Foreskin keratinocyte (primary cell): ENCODE measurements at places on chromosomes 6 and 20. TPM values are rescaled to one million over a fixed set of nuclear protein-coding genes. Genes with fewer than 3 reads are reported as not detected.

The ANGPT4 gene
- total RNA-seq = not detected in 2 replicates

- DNase-seq = no peak
Observed at GRCh38 chr6:113825781-113826180, 31.4 kb upstream of the MARCKS start.

DNA sequence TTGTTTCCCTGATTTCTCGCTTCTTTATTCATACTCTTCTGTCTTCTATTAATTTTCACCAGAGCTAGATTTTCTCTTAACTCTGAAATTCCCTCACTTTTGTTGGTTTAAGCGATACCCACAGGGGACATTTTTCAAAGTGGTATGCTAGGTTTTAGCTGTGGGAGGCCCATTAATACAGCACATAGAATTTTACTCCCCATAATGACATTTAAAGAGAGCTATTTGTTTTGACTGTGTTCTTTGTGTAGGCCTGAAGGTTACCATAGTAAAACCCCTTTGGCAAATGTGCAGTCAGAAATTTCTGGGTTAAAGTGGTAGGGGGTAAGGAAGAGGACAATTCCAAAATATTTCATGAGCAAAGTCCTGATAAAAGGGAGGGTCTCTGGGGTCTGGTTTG is 721.1 kb upstream of the CITED2 start:
- DNase-seq = no peak

- no peak for DNase-seq
Observed at GRCh38 chr6:151376440-151376839, 14.9 kb downstream of the ZBTB2 start.

The TMEM170B gene
- total RNA-seq = 0.03 and 0.07 TPM in 2 replicates

The CST2 gene
- not detected in 2 replicates for total RNA-seq

The HFE gene
- 13.2 and 13.6 TPM in 2 replicates for total RNA-seq

GRCh38 chr6:111032484-111033140 is 50.8 kb downstream of the RPF2 start:
- no peak for DNase-seq

The FLRT3 gene
- total RNA-seq = 53.6 and 61.2 TPM in 2 replicates

DNA sequence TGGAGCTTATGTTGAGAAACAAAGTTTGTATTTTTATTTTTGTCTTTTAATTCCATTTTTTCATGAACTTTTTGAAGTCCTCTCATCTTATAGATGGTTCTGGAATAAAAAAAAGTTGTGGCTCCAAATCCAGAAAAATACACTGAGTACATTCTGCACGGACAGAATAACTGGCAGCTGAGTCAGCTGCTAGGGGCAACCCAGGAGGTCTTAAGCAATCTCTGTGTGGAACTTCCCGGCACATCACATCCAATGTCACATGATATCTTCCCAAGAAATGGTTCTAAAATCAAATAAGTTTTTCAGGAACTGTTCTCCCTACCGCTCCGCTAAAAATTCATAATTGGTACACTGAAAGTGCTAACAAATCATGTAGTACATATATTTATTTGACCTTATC is 29.8 kb downstream of the SLC13A3 start:
- DNase-seq = no peak

The CFB gene
- total RNA-seq = 0.34 and 0.92 TPM in 2 replicates

GRCh38 chr20:62953839-62954703 is 1.6 kb downstream of the SLC17A9 start:
- DNase-seq = no peak

- no peak for DNase-seq
Observed at GRCh38 chr6:130423044-130423443, 57.2 kb downstream of the TMEM200A start.

The MAFB gene
- 0.18 and 0.34 TPM in 2 replicates for total RNA-seq

- DNase-seq = no peak
Observed at GRCh38 chr6:30954631-30955366, 14.0 kb downstream of the MUCL3 start.

GRCh38 chr6:100614933-100615332 is 150.2 kb upstream of the SIM1 start:
- no peak for DNase-seq

DNA sequence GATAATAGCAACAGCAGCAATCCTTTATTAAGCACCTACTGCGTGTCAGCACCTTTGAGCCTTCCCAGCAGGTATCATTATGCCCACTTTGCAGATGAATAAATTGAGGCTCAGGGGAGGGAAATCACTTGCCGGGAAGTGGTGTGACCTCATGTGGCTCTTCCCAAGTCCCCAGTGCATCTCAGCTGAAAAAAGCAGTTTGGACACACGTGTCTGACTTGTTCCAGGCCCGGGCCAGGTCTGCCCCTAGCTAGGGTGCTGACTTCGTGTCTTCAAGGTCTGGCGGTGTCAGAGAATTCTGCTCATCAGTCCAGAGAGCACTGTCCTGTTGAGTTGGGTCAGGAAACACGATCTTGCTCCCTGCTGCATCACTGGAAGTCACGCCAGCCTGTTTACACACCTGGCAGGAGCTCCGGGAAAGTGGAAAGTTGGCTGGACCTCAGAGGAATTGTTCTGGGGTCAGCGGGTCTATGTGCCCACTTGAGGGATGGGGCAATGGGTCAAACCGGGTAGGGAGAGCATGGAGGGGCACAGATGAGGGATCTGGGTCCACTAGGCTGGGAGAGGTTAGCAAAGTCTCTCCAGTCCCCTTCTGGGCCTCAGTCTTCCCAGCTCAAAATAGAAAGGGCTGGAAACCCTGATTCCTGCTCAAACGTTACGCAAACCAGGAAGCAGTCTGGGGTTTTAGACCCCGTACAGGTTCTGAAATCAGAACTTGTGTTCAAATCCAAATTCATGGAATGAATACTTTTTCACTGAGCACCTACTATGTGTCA is 10.5 kb downstream of the SLC13A3 start:
- DNase-seq = no peak

The KCNQ2 gene
- total RNA-seq = not detected in 2 replicates

The MRPL2 gene
- 51.7 and 58.4 TPM in 2 replicates for total RNA-seq

The GSTA3 gene
- total RNA-seq = not detected in 2 replicates

- DNase-seq = peak; percentile 14
Observed at GRCh38 chr6:105677671-105678475, 275.0 kb upstream of the PREP start.

The MOXD1 gene
- total RNA-seq = 1.6 and 4.0 TPM in 2 replicates

DNA sequence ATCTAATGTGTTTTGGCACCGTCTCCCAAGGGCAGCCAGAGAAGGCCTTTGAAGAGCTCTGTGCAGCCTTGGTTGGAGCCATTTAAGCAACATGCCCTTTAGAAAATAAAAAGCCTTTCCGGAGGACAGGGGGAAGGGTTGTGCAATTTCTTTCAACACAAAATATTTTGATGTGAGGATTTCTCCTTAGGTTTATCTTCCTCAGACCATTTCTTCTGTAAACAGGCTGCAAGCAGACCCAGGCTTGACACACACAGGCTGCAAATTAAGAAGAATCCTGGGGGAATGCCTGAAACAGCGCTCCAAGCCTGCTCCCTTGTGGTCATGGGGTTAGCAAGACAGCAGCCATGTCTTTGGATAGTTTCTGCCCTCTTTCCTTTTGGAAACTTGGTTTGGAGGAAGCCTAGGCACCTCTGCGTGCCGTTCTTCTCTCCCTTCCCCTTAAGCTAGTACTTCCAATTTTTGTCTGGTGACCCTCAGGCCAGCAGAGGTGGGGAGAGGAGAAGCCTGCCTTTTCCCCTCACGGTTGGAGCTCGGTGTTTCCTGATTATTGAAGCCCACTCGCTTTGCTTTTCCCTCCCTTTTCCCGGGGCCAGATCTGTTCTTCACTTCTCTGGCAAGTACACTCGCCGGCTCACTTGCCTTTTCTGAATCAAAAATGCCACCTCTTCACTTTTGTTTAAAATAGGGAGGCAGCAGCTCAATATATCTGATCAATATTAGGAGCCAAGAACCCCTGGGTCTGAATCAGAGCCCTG is 39.6 kb upstream of the NOX3 start:
- DNase-seq = no peak

The POM121L2 gene
- total RNA-seq = not detected in 2 replicates

DNA sequence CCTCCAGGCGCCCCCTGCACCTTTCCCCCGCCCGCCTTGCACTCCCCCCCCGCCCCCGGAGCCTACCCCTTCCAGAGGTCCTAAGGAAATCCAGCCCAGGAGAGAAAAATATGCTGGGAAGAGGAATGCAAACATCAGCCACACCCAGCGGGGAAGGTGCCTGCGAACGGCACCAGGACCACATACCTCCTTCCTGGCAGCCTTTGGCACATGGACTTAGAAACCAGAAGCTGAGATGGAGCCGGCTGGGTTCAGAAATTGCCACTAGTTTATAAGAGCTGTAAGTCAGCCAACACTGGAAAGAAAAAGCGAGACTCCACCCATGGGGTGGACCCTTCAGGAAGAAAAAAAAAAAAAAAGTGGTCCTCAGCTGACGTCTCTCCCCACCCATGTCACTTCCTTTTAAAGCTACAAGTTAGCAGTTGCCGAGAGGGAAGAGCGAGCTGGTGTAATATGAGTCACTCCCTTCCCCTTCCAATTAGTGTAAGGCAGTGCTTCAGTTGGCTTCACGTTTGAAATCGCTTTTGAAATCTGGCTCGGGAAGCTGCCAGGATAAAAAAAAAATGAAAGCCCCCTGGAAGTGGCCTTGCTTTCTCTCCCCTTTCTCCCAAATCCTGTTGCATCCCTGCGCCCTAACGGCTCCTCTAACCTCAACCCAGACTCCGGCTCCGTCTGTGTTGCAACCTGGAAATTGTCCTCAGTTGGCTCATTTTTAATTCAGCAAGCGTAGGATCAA is at the start of gene AGPAT4:
TSS of gene AGPAT4 (minus strand) at position 310 of the 736 bp plus-strand sequence. CDS start 41,848 bp downstream, outside the sequence.
- peak; percentile 95 for DNase-seq

The POPDC3 gene
- total RNA-seq = 3.6 and 12.3 TPM in 2 replicates

The PPP1R16B gene
- not detected in 2 replicates for total RNA-seq

DNA sequence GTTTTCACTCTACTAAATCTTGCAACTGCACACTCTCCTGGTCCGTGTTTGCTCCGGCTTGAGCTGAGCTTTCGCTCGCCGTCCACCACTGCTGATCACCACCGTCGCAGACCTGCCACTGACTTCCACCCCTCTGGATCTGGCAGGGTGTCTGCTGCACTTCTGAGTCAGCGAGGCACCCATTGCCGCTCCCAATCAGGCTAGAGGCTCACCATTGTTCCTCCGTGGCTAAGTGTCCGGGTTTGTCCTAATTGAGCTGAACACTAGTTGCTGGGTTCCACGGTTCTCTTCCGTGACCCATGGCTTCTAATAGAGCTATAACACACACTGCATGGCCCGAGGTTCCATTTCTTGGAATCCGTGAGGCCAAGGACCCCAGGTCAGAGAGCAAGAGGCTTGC is 98.6 kb upstream of the GPR6 start:
- no peak for DNase-seq

- DNase-seq = no peak
Observed at GRCh38 chr6:139143111-139143510, 8.2 kb downstream of the HECA start.

GRCh38 chr6:13285705-13286104 is 42.6 kb downstream of the TBC1D7 start:
- no peak for DNase-seq

GRCh38 chr6:150996968-150997367 is 131.5 kb downstream of the MTHFD1L start:
- DNase-seq = no peak

The PLEKHG1 gene
- 2.5 and 4.1 TPM in 2 replicates for total RNA-seq

GRCh38 chr6:129638055-129638684 is 71.8 kb downstream of the ARHGAP18 start:
- DNase-seq = no peak

The ID4 gene
- total RNA-seq = not detected in 2 replicates

The VSTM2L gene
- total RNA-seq = 0.14 and 0.25 TPM in 2 replicates

The MUCL3 gene
- total RNA-seq = not detected in 2 replicates

DNA sequence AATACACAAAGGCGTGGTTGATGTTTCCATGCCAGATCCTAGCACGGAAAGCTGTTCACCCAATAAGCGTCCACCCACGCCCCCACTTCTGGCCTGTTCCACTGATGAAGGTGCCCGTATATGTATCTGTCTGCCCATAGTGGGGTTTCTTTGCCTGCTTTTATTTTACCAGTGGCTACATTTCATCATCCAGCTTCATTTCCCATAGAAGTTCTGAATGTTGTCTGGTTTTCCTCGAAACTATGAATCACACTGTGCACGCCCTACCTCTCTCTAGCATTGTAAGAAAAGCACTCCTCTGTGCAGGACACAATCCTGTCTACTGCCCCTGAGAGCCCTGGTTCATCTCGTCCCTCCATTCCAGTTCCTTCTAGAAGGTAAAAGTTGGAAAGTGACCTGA is 8.8 kb upstream of the CD93 start:
- peak; percentile 90 for DNase-seq

GRCh38 chr20:11101243-11101642 is 427.4 kb upstream of the JAG1 start:
- DNase-seq = peak; percentile 35

GRCh38 chr6:168394606-168395005 is 46.4 kb upstream of the SMOC2 start:
- DNase-seq = no peak

GRCh38 chr20:47561180-47561579 is 59.5 kb downstream of the NCOA3 start:
- DNase-seq = no peak

DNA sequence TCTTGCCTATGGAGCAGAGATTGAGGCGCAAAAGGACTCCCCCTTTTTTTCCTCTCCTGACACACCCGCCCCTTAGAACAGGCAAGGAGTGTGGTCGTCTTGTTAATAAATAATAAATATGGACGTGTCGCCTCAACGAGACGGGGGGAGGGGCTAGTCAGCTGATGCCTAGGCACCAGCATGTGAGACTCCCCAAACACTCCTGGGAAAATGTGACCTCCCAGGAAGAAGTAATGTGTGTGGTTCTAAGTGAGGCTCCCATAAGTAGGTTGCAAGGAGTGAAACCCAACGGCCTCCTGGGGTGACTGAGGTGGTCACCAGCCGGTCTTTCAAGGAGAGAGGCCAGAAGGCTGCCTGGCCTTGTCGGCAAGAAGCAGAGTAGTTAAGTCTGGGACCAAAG is 1.1 kb upstream of the FAXC start:
- DNase-seq = no peak

GRCh38 chr6:69792292-69792691 is 4.5 kb downstream of the LMBRD1 start:
- DNase-seq = no peak

GRCh38 chr20:50578061-50578777 is 68.0 kb downstream of the PTPN1 start:
- DNase-seq = no peak

GRCh38 chr6:111776236-111777221 is 96.7 kb downstream of the FYN start:
- no peak for DNase-seq

GRCh38 chr6:152815230-152815872 is 64.8 kb downstream of the VIP start:
- no peak for DNase-seq

The BTN1A1 gene
- total RNA-seq = not detected in 2 replicates

- DNase-seq = no peak
Observed at GRCh38 chr20:38126146-38126921, 38.7 kb downstream of the TGM2 start.

The ADGRG6 gene
- total RNA-seq = 45.7 TPM in 2 replicates

DNA sequence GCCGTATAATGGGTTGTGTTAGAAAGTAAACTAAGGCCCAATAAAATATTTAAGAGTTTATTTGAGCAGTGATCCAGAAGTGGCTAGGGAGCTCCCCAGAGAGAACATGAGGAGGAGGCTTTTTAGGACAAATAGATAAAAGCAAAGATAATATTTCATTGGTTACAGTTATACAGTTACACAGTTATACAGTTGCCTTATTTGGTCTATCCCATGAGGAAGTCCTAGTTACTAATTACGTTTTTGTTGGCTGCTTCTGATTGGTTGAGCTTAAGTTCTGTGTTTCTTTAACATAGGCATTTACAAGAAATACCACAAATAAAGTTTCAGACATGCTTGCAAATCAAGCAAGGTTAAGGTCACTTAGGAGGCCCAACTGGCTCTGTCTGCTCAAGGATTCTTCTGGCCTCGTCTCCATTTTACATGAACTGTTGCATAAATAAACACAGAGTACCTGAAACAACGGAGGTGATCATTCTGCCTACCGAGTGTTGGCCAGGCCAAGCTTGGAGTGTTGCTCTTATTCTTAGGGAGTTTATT is 7.0 kb downstream of the UBD start:
- peak; percentile 75 for DNase-seq
